CD4-positive, alpha-beta T cell treated with Interleukin-6 for 4 hours (primary cell): ENCODE measurements at places on chromosomes 12 and 14.

DNA sequence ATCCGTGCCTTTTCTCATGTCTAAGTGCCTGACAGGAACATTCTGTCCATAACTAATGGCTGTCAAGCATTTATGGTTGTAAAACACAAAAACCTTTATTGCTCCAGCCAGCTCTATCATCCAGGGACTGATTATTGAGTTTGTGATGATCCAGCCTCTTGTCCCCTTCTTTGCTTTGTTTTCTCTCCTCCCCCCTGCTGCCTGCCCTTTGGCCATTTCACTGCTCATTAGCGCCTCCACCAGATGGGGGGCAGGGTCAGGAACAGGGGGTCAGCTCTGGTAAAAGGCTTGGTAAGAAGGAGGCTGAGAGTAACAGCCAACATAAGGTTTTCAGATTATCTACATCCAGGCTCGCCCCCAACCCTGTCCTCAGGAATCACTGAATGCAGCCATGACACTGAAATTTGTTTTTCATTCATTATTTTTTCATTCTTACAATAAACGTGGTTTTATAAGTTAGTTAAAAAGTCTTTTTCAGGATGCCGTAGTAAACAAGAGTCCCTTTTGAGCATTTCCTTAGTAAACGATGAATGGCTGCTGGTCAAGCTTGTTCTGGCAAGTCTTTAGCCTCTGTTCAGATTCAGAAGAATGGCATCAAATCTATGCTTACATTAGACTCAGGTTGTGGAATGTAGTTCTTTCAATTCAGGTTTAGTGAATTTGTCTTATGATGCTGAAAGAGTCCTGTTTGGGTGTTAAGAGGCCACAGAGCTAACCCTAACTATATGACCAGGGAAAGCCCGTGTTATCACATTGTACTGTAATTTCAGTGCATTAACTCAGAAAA is 21.7 kb downstream of the HMGA2 start:
- no peak for DNase-seq

- DNase-seq = peak; percentile 53
Measured at GRCh38 chr14:23183479-23183878, at the start of gene SLC7A8. TSS of gene SLC7A8 (minus strand) at chr14:23183660. CDS start at chr14:23182914, 746 bp downstream.

DNA sequence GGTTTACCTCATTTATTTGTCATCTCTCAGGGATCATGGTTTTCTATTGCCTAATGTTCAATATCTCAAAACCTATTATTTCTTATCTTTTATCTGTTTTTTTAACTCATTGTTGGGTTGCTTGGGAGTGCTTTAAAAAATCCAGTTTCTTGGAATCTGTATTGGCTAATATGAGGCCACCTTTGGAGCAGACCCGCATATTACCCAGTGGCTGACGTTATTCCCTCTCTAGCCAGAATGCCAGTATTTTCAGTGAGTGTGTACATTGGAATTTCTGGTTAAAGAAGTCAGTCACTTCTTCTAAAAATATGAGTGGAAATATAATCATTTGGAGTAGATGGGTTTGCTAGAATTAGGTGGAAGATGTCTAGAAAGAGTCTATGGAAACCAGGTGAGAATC is 38.3 kb downstream of the PRMT8 start:
- no peak for DNase-seq

DNA sequence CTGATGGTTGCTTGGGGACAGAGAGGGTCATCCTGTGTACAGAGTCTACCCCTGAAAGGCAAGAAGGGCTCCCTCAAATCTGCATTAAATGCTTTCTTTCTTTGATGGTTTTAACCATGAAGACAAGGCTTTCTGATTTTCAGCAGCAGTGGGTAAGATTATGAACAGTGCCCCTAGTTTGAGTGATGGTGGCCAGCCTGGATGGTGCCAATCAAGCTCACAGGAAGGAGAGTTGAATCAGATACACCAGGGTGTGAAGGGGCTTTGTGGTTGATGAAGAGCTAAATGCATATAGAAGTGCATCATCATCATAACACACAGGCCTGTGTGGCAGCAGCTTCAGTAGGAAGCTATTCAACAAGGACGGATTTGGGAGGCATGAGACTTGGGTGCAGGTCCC is 5.7 kb downstream of the KRT85 start:
- DNase-seq = no peak

DNA sequence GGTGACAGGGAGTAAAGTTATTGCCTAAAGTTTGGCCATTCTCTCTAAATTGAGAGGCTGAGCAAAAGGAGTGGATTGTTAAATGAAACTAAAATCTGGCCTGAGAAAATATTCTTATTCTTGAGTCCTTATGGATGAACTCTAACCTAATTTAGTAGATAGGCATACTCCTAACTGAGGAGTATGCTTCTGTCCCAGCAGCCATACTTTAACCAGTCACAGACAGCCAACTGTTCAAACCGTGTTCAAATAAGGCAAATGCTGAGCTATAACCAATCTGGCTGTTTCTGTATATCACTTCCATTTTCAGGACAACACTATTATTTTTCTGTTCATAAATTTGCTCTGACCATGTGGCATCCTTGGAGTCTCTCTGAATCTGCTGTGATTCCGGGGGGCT is 75.9 kb upstream of the RERGL start:
- no peak for DNase-seq

DNA sequence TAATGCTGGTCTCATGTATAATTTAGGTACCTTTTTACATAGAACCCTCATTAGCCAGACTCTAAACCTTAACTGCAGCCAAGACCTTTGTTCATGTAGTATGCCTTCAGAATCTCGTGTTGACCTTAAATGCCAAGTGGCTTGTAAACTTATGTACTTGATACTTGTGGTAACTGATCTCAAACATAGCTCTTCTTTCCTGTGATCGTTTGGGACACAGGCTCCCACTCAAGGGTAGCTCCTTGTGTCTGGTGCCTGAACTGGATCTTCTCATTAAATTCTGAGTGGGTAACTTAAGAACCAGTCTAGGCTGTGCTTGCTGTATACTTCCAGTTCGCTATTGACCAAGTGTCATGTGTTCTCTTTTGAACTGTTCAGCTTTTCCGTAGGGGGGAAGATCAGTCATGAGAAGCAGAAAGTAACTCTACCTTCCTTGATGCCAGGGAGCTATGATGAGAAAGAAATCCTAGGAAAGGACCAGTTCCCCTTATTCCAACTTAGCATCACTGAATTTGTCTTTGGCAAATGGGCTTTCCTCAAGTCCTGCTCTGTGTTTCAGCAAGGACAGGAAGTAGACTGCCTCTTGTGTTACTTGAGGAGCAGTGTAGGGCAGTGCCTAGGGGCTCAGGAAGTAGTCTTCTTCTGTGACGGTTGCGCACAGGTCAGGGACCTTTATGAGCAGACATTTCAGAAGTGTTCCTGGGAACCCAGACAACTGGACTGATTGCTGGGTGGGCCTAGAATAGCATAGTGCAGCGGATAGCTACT is 2.5 kb downstream of the LGALS3 start:
- peak; percentile 18 for DNase-seq
